Pancreas (tissue), 10 donors: ENCODE measurements at places on chromosomes 4 and X. TPM values are rescaled to one million over a fixed set of nuclear protein-coding genes. Genes with fewer than 3 reads are reported as not detected.

Gene FAM156A
- 14.2 TPM for polyA plus RNA-seq

Gene RAB41
- polyA plus RNA-seq = not detected

Gene LRIT3
- polyA plus RNA-seq = 0.38 TPM

Gene PCSK1N
- 167 TPM for polyA plus RNA-seq

Gene CNOT6L
- polyA plus RNA-seq = 2.2 TPM

Gene GPR173
- 1.9 TPM for polyA plus RNA-seq

Gene COL4A6
- polyA plus RNA-seq = 0.11 TPM

Gene ARSD
- 35.7 TPM for polyA plus RNA-seq

Gene UGT2B10
- not detected for polyA plus RNA-seq

Gene CENPE
- 0.04 TPM for polyA plus RNA-seq

Gene TBX22
- not detected for polyA plus RNA-seq

Gene UGT2A1
- not detected for polyA plus RNA-seq

Gene PDLIM3
- 30.6 TPM for polyA plus RNA-seq

Gene KLHL34
- polyA plus RNA-seq = not detected

Gene ASB12
- 0.19 TPM for polyA plus RNA-seq

Gene NSG1
- polyA plus RNA-seq = 10.1 TPM

Gene ZMAT1
- polyA plus RNA-seq = 26.7 TPM

Gene NWD2
- polyA plus RNA-seq = 0.11 TPM

Gene RASL11B
- 0.76 TPM for polyA plus RNA-seq

Gene MTMR8
- polyA plus RNA-seq = 0.99 TPM

Gene MAGEB5
- polyA plus RNA-seq = not detected

Gene HS3ST1
- polyA plus RNA-seq = 0.52 TPM

Gene SPARCL1
- polyA plus RNA-seq = 39.1 TPM

Gene DOCK11
- polyA plus RNA-seq = 2.8 TPM

Gene GPR50
- not detected for polyA plus RNA-seq

Gene IRS4
- polyA plus RNA-seq = not detected

Gene FATE1
- 0.07 TPM for polyA plus RNA-seq

Gene DLG3
- polyA plus RNA-seq = 19.0 TPM

Gene HTR2C
- polyA plus RNA-seq = not detected

Gene AR
- 0.34 TPM for polyA plus RNA-seq

Gene UGT2B15
- polyA plus RNA-seq = 4.1 TPM

Gene LONRF3
- polyA plus RNA-seq = 1.4 TPM

Gene FAM184B
- polyA plus RNA-seq = 0.07 TPM

Gene PABPC4L
- 0.12 TPM for polyA plus RNA-seq

Gene STATH
- polyA plus RNA-seq = not detected

Gene PDLIM5
- polyA plus RNA-seq = 18.1 TPM

Gene IL13RA1
- 9.2 TPM for polyA plus RNA-seq

Gene DUX4
- polyA plus RNA-seq = not detected

Gene RRH
- polyA plus RNA-seq = 0.15 TPM

Gene SERPINA7
- 0.04 TPM for polyA plus RNA-seq

Gene HHIP
- polyA plus RNA-seq = 0.61 TPM
